ENCODE measurements at places on chromosomes 6 and 20. TPM values are rescaled to one million over a fixed set of nuclear protein-coding genes. Genes with fewer than 3 reads are reported as not detected.

DNA sequence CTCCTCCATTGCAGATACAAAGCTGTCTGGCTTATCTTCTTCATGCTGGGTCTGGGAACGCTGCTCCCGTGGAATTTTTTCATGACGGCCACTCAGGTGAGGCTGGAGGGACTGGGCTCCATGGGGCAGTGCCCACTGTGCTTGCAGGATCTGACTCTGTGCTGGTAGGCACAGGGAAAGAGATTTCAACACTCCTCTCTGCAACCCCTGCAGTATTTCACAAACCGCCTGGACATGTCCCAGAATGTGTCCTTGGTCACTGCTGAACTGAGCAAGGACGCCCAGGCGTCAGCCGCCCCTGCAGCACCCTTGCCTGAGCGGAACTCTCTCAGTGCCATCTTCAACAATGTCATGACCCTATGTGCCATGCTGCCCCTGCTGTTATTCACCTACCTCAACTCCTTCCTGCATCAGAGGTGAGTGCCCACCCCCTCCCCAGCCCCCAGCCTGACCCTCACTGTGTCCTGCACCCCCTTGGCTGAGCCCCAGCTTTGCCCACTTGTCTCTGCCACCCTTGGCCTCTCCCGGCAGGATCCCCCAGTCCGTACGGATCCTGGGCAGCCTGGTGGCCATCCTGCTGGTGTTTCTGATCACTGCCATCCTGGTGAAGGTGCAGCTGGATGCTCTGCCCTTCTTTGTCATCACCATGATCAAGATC, 6.1 kb downstream of the SLC29A1 start:
- DNase-seq: no peak

- DNase-seq: no peak
Measured at GRCh38 chr20:52219441-52219840, 27.9 kb upstream of the ZFP64 start.

GRCh38 chr6:111205502-111205901, 118.2 kb downstream of the SLC16A10 start:
- DNase-seq: no peak

DNA sequence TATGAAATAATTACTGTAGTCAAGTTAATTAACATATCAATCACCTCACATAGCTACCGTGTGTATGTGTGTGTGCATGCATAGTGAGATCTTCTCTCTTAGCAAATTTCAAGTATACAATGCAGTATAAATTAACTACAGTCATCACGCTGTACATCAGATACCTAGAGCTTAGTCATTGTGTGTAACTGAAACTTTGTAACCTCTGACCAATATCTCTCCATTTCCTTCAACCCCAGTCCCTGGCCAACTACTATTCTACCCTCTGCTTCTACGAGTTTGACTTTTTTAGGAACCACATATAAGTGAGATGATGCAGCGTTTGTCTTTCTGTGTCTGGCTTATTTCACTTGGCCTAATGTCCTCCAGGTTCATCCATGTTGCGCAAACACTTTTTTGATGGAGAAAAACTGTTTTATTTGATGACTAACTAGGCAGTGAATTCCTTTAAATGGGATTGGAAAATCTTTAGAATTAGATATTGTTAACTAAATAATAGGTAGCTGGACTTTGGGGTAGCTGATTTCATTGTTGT, 459.5 kb downstream of the DHX35 start:
- no peak for DNase-seq

Gene CCN6
- not detected for polyA plus RNA-seq

Measured in urinary bladder (tissue), 4 donors.